ENCODE measurements at places on chromosomes 2 and 18.

GRCh38 chr2:150729495-150729955 lies 242.1 kb upstream of the RND3 start:
- no peak for DNase-seq

- no peak for DNase-seq
These were observed 1.0 kb upstream of the FAM110C start for GRCh38 chr2:47346-47725.

GRCh38 chr18:39485696-39486095 lies 1920.1 kb upstream of the CELF4 start:
- DNase-seq = no peak

GRCh38 chr2:126510356-126510755 lies 145.6 kb upstream of the GYPC start:
- no peak for DNase-seq

DNA sequence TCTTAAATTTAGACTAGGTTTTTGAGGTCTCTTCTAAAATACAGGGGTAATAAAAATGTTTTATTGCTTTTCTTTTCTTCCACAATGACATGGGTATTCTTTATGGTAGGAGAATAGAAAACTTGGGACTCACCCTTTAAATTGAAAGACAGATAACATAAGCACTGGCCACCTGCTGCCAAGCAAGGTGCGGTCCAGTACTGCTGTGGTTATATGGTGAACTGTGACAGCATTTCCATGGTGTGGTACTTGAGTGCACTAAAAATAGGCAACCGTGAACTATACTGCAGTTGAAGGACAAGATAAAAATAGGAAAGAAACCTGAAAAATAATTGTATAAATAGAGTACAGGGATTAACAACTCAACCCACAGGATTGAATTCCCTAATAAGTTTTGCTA lies 54.4 kb upstream of the GRB14 start:
- DNase-seq = no peak

DNA sequence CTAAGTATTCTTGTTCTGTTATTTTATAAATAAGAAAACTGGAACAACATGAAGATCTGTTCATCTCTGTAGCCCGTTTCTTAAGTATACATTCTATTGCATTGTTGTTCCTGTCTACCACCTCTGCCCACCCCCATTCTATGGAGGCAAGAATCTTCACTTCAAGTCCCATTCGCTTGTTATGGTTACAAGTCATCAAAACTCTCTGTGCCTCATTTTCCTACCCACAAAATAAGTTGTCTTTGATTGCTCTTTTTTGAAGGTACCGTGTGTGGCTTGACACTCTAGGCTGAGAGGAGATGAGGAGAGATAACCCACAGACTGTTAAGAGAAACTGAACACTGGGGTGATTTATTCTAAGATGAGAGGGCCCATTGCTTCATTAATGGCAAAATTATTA lies 2.9 kb upstream of the EVA1A start:
- DNase-seq = no peak

DNA sequence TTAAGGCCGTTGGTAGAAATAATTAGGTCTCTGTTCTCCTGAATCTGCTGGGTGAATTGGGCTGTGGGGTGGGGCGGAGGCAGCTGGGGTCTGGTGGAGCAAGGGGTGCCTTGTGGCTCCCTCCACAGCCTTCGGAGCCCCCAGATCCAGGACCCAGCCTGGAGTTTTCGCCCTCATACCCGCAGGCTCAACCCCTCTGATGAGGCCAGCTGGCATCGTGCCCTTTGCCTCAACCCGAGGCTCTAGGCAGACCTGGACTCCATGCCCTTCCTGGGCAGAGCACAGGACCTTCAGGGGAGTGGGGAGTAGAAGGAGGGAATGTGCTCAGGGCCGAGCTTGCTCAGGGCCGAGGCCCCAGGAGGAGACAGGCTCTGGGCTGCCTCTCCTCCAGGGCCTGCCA lies 50.3 kb upstream of the SMAD7 start:
- no peak for DNase-seq
